Stimulated activated naive B cell treated with anti-CD40 and anti-IgM and Interleukin-4, amounts not matched to agents 10 μg/mL and 1 μg/mL and 100 μg/mL, for 72 hours (primary cell): ENCODE measurements at places on chromosomes 2 and 18.

GRCh38 chr2:109376115-109376514 is 237.7 kb downstream of the SEPTIN10 start:
- no peaks in the 10 kb centered on the region for H3K36me3 ChIP-seq
- no peak for DNase-seq
- no peak overlapping the region for H3K27ac ChIP-seq
- no peak overlapping the region for H3K4me3 ChIP-seq
- no peaks in the 10 kb centered on the region for H3K4me1 ChIP-seq

GRCh38 chr2:100064592-100065428 is 77.6 kb downstream of the AFF3 start:
- no peaks in the 10 kb centered on the region for H3K27me3 ChIP-seq
- peak overlapping the region; percentile 40 for H3K4me3 ChIP-seq

DNA sequence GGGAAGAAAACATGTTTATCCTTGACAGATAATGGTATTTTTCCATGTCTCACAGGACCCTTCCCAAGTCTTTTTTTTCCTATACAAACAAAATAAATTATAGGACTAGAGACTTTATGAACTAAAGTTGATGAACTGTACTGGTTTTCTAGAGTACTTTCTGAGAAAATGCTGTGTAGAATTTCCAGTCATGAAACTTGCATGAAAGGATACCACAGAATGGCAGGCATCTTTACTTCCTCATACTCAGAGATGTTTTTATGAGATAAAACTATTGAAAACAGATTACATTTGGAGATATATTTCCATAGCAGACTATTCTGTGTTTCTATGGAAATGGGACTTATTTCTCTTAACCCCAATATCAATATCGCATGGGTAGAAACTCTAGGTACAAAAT is 403.5 kb downstream of the PARD3B start:
- DNase-seq, result no peak
- no peaks in the 10 kb centered on the region for H3K4me1 ChIP-seq
- H3K27ac ChIP-seq, result no peak overlapping the region
- H3K36me3 ChIP-seq, result no peaks in the 10 kb centered on the region
- H3K27me3 ChIP-seq, result no peaks in the 10 kb centered on the region
- H3K4me3 ChIP-seq, result no peak overlapping the region

GRCh38 chr2:215973954-215974699 is 39.2 kb downstream of the MREG start:
- no peak for DNase-seq
- peak overlapping the region; percentile 0 for H3K27ac ChIP-seq
- H3K27me3 ChIP-seq, result no peaks in the 10 kb centered on the region
- peaks cover 38% of the 10 kb centered on the region for H3K4me1 ChIP-seq

DNA sequence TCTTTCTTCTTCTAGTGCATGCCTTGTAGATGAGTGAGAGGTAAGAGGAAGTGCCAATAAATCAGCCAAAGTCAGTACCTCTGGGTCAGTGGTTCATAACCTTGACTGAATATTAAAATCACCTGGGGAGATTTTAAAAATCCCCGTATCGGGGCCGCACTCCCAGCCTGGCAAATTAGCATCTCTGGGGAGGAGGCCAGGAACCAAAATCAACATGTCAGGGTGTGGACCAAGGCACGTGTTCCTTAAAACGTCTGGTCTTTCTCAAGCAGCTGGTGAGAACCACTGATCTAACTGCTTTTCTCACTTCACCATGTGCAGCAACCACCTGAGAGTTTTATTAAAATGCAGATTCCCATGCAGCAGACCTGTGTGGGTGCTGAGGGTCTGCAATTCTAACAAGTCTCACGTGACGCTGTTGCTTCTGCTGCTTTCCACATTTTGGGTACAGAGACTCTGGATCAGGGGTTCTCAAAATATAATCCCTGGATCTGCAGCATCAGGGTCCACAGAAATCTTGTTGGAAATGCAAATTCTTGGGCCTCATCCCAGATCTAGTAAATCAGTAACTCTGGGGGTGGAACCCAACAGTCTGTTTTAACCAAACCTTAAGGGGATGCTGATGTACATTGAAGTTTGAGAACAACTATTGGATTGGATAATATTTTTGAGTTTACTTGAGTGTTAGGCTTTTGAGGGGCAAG is 49.5 kb downstream of the CHST9 start:
- H3K4me3 ChIP-seq, result no peak overlapping the region
- H3K27ac ChIP-seq, result no peak overlapping the region
- H3K27me3 ChIP-seq, result no peaks in the 10 kb centered on the region
- H3K4me1 ChIP-seq, result no peaks in the 10 kb centered on the region
- DNase-seq, result no peak

DNA sequence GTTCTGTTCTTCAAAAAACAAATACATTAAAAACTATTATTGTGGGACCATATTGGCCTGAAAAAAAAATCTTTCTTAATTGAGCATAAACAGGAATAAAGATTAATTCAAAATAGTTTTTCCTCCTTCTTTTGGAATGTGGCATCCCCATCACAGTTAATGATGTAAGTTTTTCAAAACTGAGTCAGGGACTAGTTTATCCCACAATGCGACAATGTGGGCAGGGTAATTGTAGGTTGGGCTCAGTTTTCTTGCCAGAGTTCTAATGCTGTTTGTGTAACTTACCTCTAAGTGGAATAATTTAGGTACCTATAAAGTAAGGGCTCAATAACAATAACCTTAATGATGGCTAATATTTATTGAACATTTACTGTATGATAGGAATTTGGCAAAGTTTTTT is 82.0 kb downstream of the PMS1 start:
- H3K4me3 ChIP-seq, result no peak overlapping the region
- H3K36me3 ChIP-seq, result peaks cover 34% of the 10 kb centered on the region
- H3K27me3 ChIP-seq, result no peaks in the 10 kb centered on the region
- no peak overlapping the region for H3K27ac ChIP-seq
- H3K4me1 ChIP-seq, result no peaks in the 10 kb centered on the region

GRCh38 chr2:195003881-195004471 is 653.0 kb upstream of the SLC39A10 start:
- no peaks in the 10 kb centered on the region for H3K4me1 ChIP-seq
- no peaks in the 10 kb centered on the region for H3K27me3 ChIP-seq
- H3K36me3 ChIP-seq, result no peaks in the 10 kb centered on the region
- DNase-seq, result no peak

DNA sequence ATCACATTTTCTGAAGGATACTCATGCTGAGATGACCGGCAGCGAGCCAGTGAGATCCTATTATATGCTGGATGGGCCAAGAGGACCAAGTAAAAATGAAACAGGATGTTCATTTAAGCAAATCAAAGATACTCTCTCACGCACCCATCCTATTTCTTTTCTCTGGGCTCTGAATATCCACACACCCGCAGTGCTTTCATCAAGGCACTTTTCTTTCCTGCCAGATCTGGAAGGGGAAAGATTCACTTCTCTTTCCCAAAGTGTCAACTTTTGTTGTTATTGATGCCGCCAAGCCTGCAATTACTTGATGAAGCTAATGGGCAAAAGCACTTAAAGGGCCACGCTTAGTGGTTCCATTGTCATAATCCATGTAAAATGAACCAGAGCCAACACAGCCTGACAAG is 191.9 kb upstream of the CHAC2 start:
- H3K4me3 ChIP-seq, result no peak overlapping the region
- H3K36me3 ChIP-seq, result no peaks in the 10 kb centered on the region
- no peak overlapping the region for H3K27ac ChIP-seq
- H3K27me3 ChIP-seq, result peaks cover 3% of the 10 kb centered on the region
- H3K4me1 ChIP-seq, result no peaks in the 10 kb centered on the region

DNA sequence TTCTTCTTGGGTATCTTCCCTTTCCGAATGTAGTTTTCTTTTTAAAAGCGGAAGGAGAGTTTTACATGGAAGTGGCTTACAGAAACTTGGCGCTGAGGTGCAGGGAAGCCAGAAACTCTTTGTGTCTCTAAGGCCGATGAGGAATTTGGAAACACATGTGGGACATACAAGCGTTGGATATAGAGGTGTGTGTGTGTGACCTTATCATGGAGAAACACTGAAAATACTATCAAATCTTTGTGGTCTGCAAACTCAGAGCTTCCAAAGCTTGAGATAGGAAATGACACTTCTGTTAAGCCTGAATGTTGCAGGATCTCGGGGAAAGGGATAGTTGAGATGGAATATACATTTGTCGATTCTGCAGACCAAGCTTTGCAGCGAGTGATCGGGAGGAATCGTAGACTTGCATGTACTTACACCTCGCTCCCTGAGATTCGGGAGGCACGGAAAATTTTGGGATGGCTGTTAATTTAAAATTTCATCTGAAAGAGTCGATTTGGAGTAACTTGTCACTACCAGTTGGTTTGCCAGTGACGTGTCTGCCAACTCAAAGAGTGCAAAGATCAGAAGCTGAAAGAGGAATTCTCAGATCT is 1.0 kb downstream of the NAB1 start:
- H3K27ac ChIP-seq, result peak overlapping the region; percentile 80
- DNase-seq, result no peak
- H3K27me3 ChIP-seq, result no peaks in the 10 kb centered on the region
- H3K36me3 ChIP-seq, result peaks cover 3% of the 10 kb centered on the region
- peak overlapping the region; percentile 92 for H3K4me3 ChIP-seq

- H3K27ac ChIP-seq, result no peak overlapping the region
- H3K27me3 ChIP-seq, result peaks cover 7% of the 10 kb centered on the region
- H3K36me3 ChIP-seq, result no peaks in the 10 kb centered on the region
- no peak for DNase-seq
Observed at GRCh38 chr18:36640021-36640952, 188.5 kb downstream of the TPGS2 start.

- H3K27me3 ChIP-seq, result peaks cover 13% of the 10 kb centered on the region
- DNase-seq, result no peak
- no peaks in the 10 kb centered on the region for H3K4me1 ChIP-seq
Observed at GRCh38 chr2:95275601-95276243, 1.5 kb downstream of the PROM2 start.

GRCh38 chr2:52193804-52194203 is 1161.9 kb upstream of the NRXN1 start:
- H3K27me3 ChIP-seq, result no peaks in the 10 kb centered on the region
- no peaks in the 10 kb centered on the region for H3K36me3 ChIP-seq
- no peak overlapping the region for H3K27ac ChIP-seq
- H3K4me1 ChIP-seq, result no peaks in the 10 kb centered on the region

DNA sequence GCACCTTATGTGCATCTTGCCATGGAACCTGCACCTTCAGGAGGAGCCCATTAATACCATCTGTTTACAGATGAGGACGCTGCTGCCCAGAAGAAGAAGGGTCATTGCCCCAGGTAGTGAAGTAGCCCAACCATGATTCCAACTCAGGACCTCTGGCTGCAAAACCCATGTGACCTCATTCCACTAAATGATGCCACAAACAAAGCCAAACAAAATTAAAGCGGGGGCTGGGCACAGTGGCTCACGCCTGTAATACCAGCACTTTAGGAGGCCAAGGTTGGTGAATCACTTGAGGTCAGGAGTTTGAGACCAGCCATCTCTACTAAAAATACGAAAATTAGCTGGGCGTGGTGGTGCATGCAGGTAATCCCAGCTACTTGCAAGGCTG is 202.1 kb downstream of the EIPR1 start:
- H3K4me3 ChIP-seq, result no peak overlapping the region
- H3K27ac ChIP-seq, result no peak overlapping the region
- no peaks in the 10 kb centered on the region for H3K27me3 ChIP-seq
- H3K4me1 ChIP-seq, result no peaks in the 10 kb centered on the region
